Thoracic aorta (tissue), 2 donors: ENCODE measurements at places on chromosomes 7 and 10.

GRCh38 chr7:1234881-1235500 is 2.3 kb downstream of the UNCX start:
- DNase-seq, result no peak

- no peak for DNase-seq
Measured at GRCh38 chr10:92142512-92142911, 148.4 kb downstream of the CPEB3 start.

DNA sequence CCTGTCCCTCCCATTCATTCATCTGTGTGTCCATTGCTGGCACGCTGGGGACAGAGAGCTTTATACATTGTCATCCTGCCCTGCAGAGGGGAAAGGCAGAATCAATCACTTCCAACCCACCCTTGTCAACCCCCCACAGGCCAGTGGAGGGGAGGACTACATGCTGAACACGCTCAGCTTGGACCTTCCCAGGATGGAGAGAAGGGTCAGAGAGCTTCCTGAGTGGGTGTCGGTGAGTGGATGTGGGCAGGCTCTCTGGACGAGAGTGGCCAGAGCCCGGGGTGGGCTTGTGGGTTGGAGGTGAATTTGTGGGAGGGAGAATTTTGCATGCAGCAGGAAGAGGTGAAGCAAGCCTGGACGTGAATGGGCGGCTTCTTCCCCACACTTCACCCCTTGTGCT is 93.9 kb downstream of the DNAJB6 start:
- DNase-seq, result no peak

- DNase-seq, result no peak
Measured at GRCh38 chr10:119849031-119849789, 23.4 kb downstream of the MCMBP start.

- no peak for DNase-seq
Measured at GRCh38 chr10:129888784-129889616, 75.1 kb downstream of the EBF3 start.

- no peak for DNase-seq
Measured at GRCh38 chr7:117143066-117143465, 179.8 kb downstream of the WNT2 start.

GRCh38 chr10:19299645-19300044 is 251.0 kb downstream of the MALRD1 start:
- no peak for DNase-seq

- DNase-seq, result no peak
Measured at GRCh38 chr10:89262086-89263051, 10.8 kb upstream of the LIPA start.

DNA sequence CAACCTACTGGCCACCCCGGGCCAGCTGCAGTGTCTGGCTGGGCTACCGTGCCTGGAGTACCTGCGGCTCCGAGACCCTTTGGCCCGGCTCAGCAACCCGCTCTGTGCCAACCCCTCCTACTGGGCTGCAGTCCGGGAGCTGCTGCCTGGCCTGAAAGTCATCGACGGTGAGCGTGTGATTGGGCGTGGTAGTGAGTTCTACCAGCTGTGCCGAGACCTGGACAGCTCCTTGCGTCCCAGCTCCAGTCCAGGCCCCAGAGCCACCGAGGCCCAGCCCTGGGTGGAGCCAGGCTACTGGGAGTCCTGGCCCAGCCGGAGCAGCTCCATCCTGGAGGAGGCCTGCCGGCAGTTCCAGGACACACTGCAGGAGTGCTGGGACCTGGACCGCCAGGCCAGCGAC is 4.2 kb downstream of the RARRES2 start:
- no peak for DNase-seq

- DNase-seq, result no peak
Measured at GRCh38 chr7:128933180-128933891, 4.4 kb upstream of the IRF5 start.

GRCh38 chr7:148156233-148156632 is 434.3 kb upstream of the C7orf33 start:
- DNase-seq, result no peak

GRCh38 chr10:79487296-79488194 is 24.8 kb upstream of the EIF5AL1 start:
- DNase-seq, result no peak
